ENCODE measurements at places on chromosomes 5 and 9.

DNA sequence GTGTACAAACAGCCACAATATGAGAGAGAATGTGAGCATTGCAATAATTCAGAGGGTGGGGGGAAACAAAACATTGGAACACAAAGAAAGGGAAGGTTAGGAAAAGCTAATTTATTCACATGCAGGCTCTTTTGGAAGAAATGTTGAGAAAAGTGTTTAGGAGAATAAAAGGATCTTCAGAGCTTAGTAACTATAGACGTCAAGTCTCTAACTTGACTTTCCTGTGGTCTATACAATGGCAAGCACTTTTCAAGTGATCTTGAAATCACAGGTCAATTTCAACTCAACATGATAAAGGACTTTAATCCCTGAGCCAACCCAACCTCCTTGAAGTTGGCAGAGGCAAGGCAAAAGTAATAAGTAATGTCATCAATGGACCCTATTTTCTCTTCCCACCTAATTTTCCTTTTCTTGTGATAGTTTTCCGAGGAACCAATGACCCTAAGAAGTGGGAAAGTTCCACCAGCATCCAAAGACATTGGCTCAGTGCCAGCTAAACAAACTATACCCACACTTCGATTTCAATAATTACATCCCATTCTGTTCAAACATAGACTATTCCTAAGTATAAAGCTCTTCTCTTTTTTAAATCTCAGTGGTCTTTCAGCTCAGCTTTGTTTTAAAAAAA, 23.7 kb downstream of the RFK start:
- no peak for DNase-seq

GRCh38 chr5:168303393-168304025, 12.1 kb downstream of the WWC1 start:
- no peak for DNase-seq

DNA sequence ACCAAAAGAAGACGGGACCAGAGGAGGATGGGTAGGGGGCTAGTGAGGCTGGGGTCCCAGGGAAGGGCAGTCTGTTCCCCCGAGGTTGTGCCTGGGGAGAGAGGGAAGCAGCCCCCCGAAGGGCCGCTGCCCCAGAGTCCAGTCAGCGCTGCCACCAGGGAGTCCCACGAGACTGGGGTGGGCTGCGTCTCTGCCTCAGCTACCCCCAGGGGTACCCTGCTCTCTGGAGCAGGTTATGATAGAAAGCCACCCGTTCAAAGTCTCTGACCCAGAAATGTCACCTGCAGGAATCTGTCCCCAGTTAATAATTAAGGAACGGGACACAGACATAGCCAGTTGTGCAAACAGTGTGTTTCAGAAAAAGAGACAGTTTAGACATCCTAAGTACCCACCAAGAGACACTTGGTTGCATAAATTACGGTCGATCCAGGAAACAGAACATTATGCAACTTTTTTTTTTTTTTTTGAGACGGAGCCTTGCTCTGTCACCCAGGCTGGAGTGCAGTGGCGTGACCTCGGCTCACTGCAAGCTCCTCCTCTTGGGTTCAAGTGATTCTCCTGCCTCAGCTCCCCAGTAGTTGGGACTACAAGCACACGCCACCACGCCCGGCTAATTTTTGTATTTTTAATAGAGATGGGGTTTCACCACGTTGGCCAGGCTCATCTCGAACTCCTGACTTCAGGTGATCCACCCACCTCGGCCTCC, 10.7 kb upstream of the AGPAT2 start:
- DNase-seq = no peak

- DNase-seq = no peak
Measured at GRCh38 chr5:14057289-14057688, 85.9 kb upstream of the TRIO start.

GRCh38 chr5:57937501-57938173, 455.0 kb upstream of the ACTBL2 start:
- no peak for DNase-seq

GRCh38 chr5:167561796-167562195, 729.6 kb upstream of the WWC1 start:
- DNase-seq = no peak

- no peak for DNase-seq
Measured at GRCh38 chr5:61588216-61588615, 256.2 kb downstream of the ZSWIM6 start.

DNA sequence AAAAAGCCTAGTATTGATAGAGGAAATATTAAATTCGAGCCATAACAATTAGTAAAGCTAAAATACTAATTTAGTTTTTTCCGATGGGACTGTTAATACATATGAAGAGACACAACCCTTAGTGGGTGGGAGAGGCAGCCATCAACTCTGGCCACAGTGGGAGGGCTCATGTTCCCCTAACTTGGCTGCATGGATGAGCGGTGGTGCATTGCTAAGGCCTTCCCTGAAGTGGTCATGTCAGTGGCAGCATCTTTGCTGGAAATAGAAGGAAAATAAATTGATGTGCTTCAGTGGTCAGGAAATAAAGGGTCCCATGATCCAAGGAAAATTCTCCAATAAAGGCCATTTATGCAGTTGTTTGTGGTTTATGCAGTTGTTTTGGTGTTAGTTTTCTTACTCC, 33.9 kb upstream of the F2RL2 start:
- no peak for DNase-seq

GRCh38 chr5:42514754-42515153, 91.5 kb downstream of the GHR start:
- no peak for DNase-seq

GRCh38 chr5:83036991-83037575, 40.1 kb downstream of the TMEM167A start:
- no peak for DNase-seq

DNA sequence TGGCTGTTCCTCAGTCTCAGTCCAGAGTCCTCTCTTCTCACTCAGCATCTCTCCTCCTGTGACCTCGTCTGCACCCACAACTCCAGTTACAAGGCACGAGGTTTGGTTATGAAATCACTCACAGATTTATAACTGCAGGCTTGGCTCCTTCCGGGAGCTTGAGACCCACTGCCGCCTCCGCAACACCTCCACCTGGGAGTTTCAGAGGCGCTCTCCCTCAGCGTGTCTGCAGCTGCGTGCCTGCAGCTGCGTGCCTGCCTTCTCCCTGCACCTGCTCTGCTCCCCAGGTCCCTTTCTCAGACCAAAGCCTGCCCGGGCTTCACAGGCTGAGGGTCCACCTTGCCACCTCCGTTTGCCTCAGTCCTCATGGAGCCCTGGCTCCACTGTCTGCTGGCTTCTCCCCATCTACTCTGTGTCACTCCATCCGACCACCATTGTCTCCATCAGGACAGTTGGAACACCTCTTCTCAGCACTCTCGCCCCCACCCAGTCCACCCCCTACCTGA, 51.5 kb downstream of the HRH2 start:
- no peak for DNase-seq

- DNase-seq = no peak
Measured at GRCh38 chr9:30688801-30689200, 1695.6 kb upstream of the ACO1 start.

DNA sequence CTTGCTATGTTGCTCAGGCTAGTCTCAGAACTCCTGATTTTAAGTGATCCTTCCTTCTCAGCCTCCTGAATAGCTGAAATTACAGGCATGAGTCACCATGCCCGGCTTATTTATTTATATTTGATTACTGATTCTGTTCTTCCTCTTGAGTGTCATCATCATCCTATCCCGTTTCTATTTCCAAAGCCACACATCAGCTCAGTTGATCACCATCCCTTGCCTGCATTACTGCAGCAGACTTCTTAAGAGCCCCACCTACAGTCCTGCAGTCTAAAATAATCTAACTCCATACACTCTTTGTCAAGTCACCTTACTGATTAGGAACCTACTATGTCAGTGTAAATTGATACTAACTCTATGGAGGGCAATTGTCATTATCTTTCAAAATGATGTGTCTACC, 138.9 kb upstream of the RAI14 start:
- DNase-seq = no peak

DNA sequence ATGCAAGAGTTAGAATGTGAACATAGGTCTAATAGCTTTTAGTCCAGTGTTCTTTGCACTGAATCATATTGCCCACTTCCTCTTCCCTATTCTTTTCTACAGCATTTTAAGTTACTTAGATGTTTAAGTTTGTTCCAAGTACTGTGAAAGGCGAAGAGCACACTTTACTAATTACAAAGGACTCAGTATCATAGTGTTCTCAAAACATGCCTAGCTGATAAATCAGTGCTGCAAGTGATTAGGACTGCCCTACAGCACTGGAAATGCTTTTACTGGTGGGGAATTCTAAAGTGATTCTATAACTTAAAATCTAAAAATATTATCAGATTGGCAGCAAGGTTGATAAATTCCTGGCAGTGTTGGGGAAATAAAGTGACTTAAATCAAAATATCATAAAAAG, 177.9 kb upstream of the KCNN2 start:
- DNase-seq = no peak

GRCh38 chr9:123685489-123686083, 244.3 kb downstream of the DENND1A start:
- no peak for DNase-seq

- DNase-seq = no peak
Measured at GRCh38 chr9:121210536-121210935, 8.9 kb upstream of the RAB14 start.

DNA sequence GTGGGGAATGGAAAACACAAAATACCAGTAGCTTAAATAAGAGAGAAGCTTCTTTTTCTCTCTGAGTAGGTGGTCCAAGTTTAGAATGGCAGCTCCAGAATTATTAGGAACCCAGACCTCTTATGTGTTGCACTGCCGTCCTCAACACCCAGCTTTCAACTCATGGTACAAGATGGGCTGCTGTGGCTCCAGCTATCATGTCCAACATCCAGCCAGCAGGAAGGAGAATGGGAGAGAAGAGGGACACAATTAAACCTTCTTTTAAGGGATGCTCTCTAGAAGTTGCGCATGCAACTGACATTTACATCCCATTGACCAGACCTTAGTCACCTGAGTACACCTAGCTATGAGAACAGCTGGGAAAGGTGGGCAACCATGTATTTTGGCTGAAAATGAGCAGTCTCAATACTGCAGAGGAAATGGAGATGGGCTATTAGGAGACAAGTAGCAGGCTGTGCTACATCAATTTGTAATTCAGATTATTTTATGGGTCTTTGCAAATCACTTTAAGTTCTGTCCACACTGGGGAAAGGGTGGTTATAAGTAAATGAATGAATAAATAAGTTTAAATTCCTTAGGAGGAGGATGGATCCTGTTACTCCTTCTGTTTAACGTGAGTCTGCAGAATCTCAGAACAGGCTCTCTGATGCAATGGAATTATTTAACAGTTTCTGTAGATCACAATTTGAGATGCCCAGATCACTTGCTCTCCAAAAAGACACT, 76.1 kb downstream of the SLC28A3 start:
- no peak for DNase-seq

GRCh38 chr9:88551546-88552137, 16.7 kb downstream of the NXNL2 start:
- peak; percentile 89 for DNase-seq

DNA sequence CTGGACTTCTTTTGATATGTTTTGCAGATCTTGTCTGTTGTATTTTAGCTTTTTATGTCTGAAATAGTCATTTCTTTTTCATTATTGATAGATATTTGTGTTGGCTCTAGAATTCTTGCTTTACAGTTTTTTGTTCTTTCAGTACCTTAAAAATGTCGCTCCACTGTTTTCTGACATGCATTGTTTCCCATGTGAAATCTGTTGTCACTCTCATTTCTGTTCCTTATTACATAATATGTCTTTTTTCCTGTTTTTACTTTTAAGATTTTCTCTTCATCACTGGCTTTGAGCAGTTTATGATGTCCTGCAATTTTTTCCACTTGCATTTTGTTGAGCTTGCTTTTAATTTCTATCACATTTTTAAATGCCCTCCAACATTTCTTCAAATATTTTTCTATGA, 270.4 kb upstream of the TARS1 start:
- DNase-seq = no peak

- DNase-seq = no peak
Measured at GRCh38 chr5:125421006-125421405, 674.6 kb upstream of the ZNF608 start.

DNA sequence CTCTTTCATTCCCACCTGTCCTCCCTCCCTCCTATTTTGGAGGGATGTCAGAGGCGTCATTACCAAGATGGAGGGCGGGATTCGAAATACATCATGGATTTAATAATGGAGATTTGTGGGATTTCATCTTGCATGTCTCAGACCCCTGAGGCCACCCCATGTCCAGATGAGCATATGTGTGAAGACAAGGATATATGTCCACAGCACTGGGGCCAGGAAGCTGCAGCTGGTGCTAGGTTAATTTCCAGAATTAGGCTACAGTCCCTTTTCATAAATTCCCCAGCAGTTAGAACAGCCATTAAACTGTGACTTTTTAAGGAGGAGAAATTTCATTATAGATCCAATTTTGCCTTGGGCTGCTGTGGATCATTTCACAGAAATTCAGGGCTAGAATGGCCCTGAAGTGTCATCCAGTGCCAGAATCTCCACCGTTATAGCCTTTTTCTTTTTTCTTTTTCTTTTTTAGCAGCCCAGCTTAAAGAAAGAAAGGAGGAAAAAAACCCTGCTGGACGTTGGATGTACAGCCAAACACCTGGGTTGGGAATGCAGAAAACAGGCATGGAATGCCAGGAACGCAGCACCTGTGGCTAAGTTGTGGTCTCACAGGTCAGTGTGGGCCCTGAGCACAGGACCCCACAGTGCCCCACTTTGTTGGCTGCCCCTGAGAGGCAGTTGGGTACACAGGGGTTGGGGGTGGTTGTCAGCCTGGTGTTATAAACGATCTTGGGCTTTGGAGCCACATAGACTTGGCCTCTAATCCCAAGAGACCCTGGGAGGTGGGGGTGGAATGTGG, 50.2 kb upstream of the CXCL14 start:
- DNase-seq = no peak

- DNase-seq = no peak
Measured at GRCh38 chr9:128142596-128142995, 6.7 kb upstream of the LCN2 start.

DNA sequence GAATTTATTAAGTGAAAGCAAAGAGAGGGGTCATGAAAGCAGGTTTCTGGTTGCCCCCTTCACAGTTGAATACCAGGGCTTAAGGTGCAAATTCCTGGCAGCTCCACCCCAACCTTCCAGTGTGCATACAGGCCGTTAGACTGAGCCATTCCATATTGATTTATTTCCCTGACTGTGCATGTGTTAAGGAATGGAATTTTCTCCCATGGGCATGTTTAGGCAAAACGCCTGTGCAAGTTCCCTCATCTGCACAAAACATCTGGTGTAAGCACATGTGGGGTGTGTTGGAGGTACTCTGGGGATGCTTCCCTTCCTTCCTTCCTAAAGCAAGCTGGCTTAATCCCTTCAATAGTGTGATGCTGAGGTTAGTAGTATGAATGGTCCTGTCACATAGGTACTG, 1470.6 kb downstream of the MAT2B start:
- no peak for DNase-seq

GRCh38 chr5:32331935-32332274, 19.2 kb upstream of the MTMR12 start:
- DNase-seq = no peak

GRCh38 chr9:137074657-137075274, 2.6 kb upstream of the UAP1L1 start:
- DNase-seq = no peak
